KBM-7 (cell line): ENCODE measurements at places on chromosomes 3 and 15.
A peak's percentile ranks its signal among the peaks of the same experiment; 100 is the strongest.

DNA sequence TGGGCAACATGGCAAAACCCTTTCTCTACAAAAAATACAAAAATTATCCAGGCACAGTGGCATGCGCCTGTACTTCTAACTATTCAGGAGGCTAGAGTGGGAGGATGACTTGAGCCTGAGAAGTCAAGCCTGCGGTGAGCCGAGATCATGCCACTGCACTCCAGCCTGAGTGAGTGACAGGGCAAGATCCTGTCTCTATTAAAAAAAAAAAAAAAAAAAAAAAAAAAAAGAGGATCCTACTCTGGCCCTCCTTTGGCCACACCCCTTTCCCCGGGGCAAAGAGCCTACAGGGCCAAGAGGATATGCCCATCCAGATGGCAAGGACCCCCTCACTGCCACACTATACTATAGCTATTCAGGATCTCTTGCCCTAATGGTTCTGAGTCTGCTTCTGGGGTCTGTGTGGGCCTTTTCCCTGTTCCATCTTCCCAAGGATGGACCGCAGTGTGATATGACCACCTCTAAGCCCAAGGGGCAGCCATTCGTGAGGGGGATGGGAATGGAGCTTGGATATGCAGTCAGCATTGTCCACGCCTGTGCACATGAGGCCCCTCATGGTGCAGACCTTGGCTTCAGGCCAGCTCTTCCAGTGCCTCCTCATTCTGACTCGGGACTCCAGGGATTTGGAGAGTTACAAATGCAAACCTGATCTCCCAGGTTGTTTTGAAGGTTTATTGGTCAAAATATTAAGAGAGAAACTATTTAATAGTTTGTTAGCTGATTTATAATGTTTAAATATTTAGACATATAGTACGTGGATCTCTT, 7.3 kb downstream of the TYRO3 start:
- DNase-seq: peak; percentile 54

DNA sequence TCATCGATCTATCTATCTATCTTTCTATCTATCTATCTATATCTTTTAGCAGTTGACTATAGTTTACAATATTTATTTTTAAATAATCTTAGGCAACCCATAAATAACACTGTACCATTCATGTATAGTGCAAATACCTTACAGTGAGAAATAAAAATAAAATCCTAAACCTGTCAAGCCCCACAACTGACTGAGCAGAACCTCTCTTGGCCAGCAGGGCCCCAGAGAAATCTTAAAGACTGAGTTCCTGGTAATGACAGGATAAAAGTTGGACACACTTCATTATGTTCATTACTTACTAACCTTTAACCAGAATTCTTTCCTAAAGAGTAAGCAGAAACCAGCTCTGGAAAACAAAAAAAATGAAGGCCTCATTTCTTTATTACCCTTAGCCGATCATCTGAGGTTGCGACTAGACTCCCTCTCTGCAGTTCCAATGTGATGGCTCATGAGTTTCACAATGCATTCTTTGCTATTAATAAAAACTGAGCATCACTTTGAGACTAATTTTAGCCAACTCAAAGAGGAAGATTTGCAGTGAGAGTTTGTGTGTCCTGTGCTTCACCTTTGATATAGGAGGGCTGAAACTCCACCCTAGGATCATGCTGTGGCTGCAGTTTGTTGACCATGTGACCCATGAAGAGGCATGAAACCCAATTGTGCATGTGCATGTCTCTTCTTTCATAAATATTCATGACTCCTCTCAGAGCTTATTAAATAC, 1072.0 kb downstream of the NSUN3 start:
- DNase-seq: no peak

GRCh38 chr3:66490214-66490613, 10.6 kb downstream of the LRIG1 start:
- DNase-seq: no peak

DNA sequence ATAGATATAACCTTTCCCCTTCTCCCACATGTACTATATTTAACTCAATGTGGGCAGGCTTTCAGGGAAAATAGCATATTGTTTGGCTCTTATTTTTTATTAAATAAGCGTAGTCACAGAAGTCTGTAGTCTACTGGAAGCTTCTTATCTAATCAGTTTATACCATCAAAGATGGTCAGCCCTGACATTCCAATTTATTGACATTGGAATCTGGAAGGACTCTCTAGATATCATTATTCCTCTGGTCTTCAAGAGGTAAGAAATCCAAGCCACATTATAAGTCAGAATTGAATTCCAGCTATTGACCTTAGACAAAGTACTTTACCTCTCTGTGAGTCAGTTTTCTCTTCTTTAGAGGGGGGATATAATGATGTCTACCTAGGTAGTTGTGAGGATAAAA, 38.5 kb upstream of the SCAANT1 start:
- no peak for DNase-seq

- no peak for DNase-seq
Observed at GRCh38 chr3:184241447-184242296, 7.1 kb downstream of the ALG3 start.

- DNase-seq: no peak
Observed at GRCh38 chr15:38517312-38517975, 47.2 kb downstream of the RASGRP1 start.

DNA sequence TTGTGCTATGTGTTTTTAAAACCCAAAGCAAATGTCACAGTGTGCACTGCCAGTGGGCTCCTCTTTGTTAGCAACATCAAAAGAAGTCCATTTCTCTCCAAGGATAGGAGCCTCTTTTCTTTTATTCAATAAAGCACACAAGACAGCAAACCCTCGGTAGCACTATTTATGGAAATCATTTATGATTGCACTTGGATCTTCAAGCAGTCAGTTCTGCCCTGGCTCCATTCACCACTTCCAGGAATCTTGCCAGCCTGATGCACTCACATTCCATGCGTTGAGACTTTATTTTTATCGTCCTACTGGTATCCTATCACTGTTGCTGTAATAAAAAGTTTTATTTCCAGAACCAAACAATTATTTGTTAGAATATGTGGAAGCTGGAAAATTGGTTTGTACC, 412.1 kb downstream of the TBL1XR1 start:
- DNase-seq: no peak

DNA sequence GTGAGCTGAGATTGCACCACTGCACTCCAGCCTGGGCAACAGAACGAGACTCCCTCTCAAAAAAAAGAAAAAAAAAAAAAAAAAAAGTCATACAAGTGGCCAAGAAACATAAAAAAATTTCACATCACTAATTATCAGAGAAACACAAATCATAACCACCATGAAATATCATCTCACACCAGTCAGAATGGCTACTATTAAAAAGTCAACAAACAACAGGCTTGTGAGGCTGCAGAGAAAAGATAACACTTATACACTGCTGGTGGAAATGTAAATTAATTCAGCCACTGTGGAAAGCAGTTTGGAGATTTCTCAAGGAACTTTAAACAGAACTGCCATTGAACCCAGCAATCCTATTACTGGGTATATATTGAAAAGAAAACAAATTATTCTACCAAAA, 291.1 kb upstream of the MCTP2 start:
- DNase-seq: no peak

DNA sequence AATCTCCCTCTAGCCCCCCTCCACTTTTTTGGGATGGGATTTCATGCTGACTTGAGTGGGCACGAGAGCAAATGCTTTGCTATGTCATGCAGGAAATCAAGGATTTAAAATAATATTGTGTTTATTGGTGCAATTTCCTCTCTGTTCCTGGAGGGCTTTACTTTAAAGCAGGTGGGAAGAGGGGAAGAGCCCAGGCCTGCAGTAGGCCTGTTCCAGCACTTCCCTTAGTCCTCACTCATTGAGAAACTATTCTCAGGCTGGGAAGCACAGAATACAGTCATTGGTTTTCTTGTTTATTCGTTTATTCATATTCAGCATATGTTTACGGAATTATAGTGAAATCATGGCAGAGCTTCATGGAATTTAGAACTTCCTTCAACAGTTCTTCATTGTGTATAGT, 41.7 kb upstream of the SPSB4 start:
- DNase-seq: no peak

GRCh38 chr3:45937206-45938042, 5.8 kb upstream of the CXCR6 start:
- no peak for DNase-seq

- DNase-seq: no peak
Observed at GRCh38 chr15:58378241-58379085, 53.3 kb upstream of the LIPC start.

DNA sequence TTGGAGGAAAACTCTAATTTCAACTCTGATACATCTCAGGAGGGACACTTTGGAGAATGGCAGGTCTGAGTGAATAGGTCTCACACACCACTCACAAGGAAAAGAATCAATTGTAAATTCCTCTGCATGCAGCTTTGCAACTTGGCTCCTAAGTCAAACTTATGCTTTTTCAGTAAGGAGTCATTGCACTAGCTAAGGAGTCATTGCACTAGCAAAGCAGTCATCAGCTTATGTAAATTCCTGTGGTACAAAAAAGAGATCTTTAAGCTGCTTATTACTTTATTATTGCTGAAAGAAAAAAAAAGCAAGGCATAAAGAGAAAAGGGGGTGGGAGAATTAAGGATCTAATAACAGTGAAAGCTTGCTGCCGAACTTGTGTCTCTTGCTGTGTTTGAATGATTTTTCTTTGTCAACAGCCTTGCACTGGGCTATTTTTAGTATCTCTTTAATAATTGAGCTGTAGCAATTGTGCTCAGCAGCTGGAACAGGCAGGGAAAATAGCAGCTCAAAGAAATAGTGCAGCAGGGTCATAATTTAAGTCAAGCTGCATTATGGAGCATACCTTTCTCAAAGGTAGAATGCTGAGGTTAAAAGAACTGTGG, 154.3 kb upstream of the ARPP21 start:
- DNase-seq: no peak

DNA sequence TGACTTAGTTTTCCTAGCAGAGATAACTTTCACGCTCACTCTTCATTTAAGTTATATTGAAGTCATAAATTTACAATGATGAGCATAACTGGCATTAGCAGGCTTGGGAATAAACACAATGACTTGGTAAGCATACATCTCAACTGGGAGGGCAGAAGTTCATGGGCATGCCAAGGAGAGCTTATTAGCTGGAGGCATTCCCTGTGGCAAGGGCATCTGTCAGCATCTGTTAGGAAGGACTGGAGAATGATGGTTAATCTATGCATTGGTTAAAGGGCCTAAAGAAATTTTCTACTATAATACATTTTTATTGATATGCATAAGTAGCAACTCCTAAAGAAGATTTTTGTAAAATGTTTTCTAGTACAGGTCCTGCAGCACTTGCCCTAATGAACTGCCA, 52.4 kb downstream of the NEK11 start:
- DNase-seq: no peak

- DNase-seq: no peak
Observed at GRCh38 chr3:41369838-41370237, 170.5 kb downstream of the CTNNB1 start.

GRCh38 chr3:109213321-109213720, 76.8 kb downstream of the C3orf85 start:
- no peak for DNase-seq

GRCh38 chr15:44094781-44095180, 100.3 kb downstream of the FRMD5 start:
- no peak for DNase-seq

DNA sequence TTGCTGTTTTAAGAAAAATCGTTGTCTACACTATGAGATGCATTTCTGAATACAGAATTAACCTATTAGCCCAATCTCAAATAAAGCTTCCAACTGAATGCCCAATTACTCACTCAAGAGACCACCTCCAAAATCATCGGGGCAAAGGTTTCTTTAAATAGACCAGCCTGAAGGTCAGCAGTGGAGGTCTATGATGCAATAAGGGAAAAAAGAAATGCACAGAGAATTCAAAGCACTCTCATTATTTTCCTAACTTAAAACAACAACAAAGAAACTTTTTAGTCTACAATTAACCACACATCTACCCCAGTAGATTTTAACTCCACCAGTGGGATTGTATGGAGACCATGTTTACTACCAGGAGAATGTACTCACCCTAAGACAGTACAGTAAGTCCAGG, 657.7 kb upstream of the CCDC54 start:
- DNase-seq: no peak
